Stimulated activated effector memory CD8-positive, alpha-beta T cell treated with anti-CD3 and anti-CD28 coated beads, Interleukin-12 subunit alpha, Interleukin-12 subunit beta, amount 100 ng/mL, for 72 hours (primary cell): ENCODE measurements at places on chromosomes 1 and 21.

DNA sequence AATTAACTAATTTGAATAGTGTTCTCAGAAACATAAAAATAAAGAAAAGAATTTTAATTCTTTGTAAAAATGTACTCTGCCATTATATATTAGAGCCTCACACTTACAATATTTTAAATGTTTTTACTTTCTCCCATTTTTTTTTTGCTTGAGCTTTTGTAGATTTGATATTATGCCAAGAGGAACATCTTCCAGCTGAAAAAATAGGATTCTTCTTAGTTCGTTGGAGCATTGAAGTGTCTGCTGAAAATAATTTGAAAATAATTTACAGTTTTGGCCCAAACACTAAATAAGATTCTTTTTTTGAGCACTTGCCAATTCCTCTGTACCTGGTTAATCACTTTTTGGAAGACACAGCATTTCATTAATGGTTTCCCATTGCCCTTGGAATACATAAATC is 175.0 kb upstream of the COL11A1 start:
- DNase-seq = no peak

- DNase-seq = no peak
Observed at GRCh38 chr1:156600733-156601121, 552 bp downstream of the GPATCH4 start.

DNA sequence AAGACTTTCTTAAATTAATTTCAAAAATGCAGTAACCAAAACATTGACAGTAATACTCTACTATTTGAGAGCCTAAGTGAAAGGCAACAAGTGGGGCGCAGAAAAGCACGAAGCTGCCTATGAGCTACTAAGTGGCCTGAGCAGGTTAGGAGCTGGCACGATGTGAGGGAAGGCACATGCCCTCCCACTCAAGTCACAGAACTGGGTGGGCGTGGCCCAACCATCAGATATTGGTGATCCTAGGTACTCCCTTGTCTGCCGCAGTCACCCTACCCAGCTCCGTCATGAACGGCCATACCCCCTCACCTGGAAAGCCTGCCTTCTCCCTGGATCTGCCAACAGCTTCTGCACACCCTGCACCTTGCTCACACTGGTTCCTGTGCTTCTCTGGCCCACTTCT is 40.8 kb downstream of the SSBP3 start:
- DNase-seq = no peak

GRCh38 chr1:244163861-244164510 is 112.9 kb downstream of the ZBTB18 start:
- DNase-seq = no peak

GRCh38 chr21:31075848-31076247 is 37.6 kb upstream of the KRTAP19-8 start:
- DNase-seq = no peak

DNA sequence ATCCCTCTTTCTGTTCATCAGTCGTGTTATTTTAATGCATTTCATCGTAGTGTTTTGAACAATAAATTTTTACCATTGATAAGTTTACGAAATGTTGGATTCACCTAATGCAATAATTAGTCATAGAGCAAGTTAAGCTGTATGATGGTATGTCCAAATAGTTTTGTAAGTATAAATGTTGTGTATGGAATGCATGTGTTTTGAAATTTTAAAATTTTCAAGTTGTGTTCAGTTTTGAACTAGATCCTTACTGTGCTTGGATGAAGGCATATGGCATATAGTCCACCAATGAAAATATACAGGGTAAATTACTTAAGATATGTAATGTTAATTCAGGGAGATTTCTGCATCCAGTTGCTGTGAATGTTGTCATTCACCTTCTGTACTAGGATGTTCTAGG is 2.3 kb downstream of the ZMYM4 start:
- DNase-seq = no peak

DNA sequence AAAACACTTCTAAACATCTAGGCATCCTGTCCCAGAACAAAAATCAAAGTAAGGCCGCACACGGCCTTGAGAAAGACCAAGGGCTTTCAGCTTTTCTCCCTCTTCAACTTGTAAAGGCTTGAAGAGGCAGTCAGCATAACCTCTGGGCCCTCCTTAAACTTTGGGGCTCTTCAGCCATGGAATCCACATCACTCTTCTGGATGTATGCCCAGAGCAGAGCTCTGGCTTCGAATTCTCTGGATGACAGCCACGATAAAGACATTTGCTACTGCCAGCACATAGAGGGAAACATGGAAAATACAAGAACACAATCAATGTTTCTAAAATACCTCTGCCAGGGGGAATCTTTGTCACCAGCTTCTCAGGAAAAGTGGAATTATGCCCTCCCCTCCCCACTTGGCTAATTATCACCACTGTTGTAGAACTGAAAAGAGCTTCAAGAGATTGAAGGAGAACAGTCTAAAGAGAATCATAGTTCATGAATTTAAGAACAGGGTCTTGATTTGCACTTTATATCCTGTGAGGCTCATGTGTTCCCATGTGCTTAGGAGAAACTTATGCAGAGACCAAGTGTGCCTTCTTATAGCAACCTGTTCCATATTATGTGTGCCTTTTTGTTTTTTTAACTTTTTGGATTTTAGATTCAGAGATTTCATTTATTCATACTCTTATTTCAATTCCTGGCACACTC is 39.0 kb upstream of the DPT start:
- no peak for DNase-seq
